ENCODE measurements at places on chromosomes 11 and 22.

GRCh38 chr11:100105982-100106358 is 581.1 kb upstream of the ARHGAP42 start:
- H3K36me3 ChIP-seq: no peaks in the 10 kb centered on the region
- no peaks in the 10 kb centered on the region for H3K4me1 ChIP-seq
- no peak overlapping the region for H3K4me3 ChIP-seq
- DNase-seq: no peak
- no peak overlapping the region for H3K27ac ChIP-seq

DNA sequence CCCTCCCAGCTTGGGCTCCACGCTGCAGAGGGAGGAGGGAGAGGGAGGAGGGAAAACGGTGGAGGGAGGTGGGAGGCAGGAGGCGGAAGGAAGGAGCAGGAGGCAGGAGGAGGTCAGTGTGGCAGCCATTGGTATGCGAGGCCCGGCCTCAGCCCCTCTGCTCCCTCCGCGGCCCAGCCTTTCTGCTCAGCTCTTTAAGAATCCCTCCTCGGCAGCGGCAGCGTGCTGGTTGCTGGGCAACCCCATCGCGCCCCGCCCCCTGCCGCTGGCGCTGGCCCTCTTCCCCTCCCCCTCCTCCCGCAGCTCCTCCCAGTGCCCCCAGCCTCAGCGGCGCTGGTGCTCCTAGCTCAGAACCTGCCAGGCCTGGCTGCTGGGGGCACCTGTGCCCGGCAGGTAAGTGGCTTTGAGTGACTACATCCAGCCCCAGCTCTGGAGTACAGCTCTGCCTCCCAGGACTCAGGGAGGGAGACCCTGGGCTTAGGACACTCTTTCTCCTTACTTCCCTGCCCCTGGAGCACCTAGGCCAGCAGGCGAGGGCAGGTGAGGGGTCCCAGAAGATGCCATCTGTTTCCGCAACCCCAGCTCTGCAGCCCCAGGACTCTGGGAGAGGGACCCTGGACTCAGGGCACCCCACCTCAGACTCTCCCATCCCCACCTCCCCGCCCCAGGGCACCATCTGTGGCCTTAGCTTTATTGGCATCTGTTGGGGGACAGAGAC is 7.2 kb upstream of the FLRT1 start:
- peaks cover 2% of the 10 kb centered on the region for H3K4me1 ChIP-seq
- no peak for DNase-seq
- H3K27ac ChIP-seq: no peak overlapping the region

DNA sequence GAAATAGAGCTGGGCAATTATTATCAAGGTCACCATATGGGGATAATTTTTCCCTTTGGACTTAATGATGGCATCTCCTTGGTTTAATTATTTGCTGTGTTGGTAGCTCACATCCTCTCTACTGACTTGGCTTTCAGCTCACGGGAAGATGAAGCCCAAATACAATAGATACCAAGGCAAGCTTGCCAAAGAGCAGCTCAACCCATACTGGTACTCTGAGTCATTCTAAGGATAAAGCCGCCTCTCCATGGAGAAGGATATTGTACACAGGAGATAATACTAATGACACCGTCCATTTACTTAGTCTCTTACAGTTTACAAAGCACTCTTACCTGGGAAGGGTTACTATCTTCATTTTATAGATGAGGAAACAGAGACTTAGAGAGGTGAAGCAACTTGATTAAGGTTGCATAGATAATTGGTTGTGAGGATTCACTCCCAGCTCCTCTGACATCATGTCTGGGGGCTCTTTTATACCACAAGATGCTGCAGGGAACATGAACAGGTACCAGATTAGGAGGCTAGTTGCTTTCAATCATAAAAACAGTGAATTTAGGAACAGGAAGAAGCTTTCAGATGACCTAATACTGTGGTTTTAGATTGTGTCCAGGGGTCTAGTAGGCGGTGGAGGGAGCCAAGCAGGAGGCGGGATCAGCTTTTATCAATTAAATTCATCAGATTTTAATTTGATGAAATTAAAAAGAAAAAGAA is 48.3 kb upstream of the PICALM start:
- H3K4me3 ChIP-seq: no peak overlapping the region
- peaks cover 4% of the 10 kb centered on the region for H3K27me3 ChIP-seq
- H3K27ac ChIP-seq: no peak overlapping the region
- no peak for DNase-seq
- peaks cover 23% of the 10 kb centered on the region for H3K4me1 ChIP-seq

- peaks cover 49% of the 10 kb centered on the region for H3K27me3 ChIP-seq
- H3K27ac ChIP-seq: peak overlapping the region; percentile 85
- H3K4me1 ChIP-seq: peaks cover 65% of the 10 kb centered on the region
- no peak for DNase-seq
- peaks cover 2% of the 10 kb centered on the region for H3K36me3 ChIP-seq
Observed at GRCh38 chr11:57648801-57649735, 644 bp downstream of the YPEL4 start.

DNA sequence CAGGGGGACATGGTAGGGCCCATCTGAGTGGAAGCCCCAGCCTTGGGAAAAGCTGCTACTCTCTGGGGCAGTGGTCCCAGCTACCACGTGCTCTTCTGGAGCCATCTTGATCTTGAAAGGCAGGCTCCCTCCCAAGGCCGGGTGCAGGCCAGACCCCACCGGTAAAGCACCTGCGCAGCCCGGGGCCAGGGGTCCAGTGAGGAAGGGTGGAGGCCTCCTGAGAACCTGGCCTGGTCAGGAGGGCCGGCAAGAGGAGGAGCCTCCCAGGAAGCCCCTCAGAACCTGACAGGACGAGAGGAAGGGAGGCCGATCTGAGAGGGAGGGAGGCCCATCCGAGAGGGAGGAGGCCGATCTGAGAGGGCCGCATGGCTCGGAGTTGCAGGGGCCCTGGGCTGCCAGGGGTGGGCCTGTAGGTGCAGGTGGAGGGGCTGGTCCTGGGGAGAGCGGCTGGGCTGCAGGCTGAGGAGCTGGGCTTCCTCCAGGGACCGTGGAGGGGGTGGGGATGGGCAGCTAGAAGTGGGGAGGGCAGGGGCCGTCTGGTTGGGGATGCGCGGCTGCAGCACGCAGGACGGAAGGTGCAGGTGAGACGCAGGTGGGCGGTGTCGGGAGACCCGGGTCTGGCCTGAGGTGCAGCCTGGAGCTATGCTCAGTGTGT is 529 bp downstream of the GRAMD4 start:
- no peaks in the 10 kb centered on the region for H3K27me3 ChIP-seq
- peaks cover 3% of the 10 kb centered on the region for H3K4me1 ChIP-seq
- H3K4me3 ChIP-seq: no peak overlapping the region
- H3K27ac ChIP-seq: no peak overlapping the region

- no peak overlapping the region for H3K4me3 ChIP-seq
- peaks cover 27% of the 10 kb centered on the region for H3K36me3 ChIP-seq
- peaks cover 25% of the 10 kb centered on the region for H3K4me1 ChIP-seq
- DNase-seq: no peak
- H3K27me3 ChIP-seq: no peaks in the 10 kb centered on the region
- no peak overlapping the region for H3K27ac ChIP-seq
Observed at GRCh38 chr22:20110359-20110985, 5.4 kb upstream of the RANBP1 start.

DNA sequence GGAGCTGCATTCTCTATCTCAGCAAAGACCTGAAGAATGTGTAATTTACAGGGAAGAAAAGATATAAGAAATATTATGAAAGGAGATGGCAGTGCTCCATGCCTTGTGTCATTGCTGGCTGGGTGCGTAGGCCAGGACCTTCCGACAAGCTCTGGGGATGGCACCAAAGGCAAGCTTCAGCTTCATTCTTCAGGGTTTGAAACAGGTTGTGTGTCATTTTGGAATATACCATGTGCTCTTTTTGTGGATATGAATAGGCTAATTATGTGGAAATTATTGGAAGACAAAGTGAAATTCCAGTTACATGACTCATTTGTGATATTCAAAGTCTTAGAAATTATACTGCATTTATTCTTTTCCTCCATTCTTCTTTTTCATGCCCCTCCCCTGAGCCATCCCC is 5.7 kb upstream of the KIRREL3 start:
- H3K4me1 ChIP-seq: no peaks in the 10 kb centered on the region
- H3K27me3 ChIP-seq: peaks cover 15% of the 10 kb centered on the region
- no peak overlapping the region for H3K4me3 ChIP-seq
- DNase-seq: no peak
- no peak overlapping the region for H3K27ac ChIP-seq

GRCh38 chr22:44627521-44628139 is 74.4 kb upstream of the PRR5 start:
- no peak overlapping the region for H3K27ac ChIP-seq
- peaks cover 9% of the 10 kb centered on the region for H3K4me1 ChIP-seq
- H3K27me3 ChIP-seq: peaks cover 4% of the 10 kb centered on the region
- no peak for DNase-seq
- no peak overlapping the region for H3K4me3 ChIP-seq

DNA sequence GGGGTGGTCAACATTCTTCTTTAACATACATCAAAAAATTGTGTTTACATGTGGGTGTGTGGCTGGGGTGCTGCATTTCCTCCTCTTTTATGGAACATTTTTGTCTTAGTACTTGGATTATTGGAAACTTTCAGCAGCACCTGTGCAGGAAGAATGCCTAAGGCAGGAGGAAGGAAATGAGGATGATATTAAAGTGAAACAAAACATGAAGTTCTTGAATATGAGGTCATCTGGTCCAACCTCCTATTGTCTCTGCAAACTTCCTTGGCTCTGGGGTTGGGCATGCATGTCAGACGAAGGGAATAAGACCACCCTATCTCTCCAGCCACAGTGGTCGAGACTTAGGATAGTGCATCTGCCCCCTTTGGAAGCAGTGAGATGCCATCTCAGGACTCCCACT is 20.6 kb upstream of the OR9Q1 start:
- no peaks in the 10 kb centered on the region for H3K36me3 ChIP-seq
- no peak overlapping the region for H3K4me3 ChIP-seq
- DNase-seq: no peak
- H3K4me1 ChIP-seq: peaks cover 3% of the 10 kb centered on the region
- H3K27me3 ChIP-seq: peaks cover 4% of the 10 kb centered on the region
- H3K27ac ChIP-seq: no peak overlapping the region

DNA sequence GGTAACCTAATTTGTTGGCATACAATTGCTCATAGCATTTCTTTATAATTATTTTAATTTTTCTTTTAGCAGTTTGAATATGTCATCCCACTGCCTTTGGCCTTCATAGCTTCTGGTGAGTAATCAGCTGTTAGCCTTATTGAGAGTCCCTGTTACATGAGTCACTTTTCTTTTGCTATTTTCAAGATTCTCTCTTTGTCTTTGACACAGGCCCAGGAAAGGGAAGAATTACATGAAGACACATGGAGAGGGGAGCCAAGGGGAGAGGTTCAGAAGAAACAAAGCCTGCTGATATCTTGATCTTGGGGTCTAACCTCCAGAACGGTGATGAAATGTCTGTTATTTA is 418.2 kb downstream of the METTL15 start:
- no peaks in the 10 kb centered on the region for H3K36me3 ChIP-seq
- DNase-seq: no peak
- H3K4me1 ChIP-seq: no peaks in the 10 kb centered on the region
- no peak overlapping the region for H3K27ac ChIP-seq

DNA sequence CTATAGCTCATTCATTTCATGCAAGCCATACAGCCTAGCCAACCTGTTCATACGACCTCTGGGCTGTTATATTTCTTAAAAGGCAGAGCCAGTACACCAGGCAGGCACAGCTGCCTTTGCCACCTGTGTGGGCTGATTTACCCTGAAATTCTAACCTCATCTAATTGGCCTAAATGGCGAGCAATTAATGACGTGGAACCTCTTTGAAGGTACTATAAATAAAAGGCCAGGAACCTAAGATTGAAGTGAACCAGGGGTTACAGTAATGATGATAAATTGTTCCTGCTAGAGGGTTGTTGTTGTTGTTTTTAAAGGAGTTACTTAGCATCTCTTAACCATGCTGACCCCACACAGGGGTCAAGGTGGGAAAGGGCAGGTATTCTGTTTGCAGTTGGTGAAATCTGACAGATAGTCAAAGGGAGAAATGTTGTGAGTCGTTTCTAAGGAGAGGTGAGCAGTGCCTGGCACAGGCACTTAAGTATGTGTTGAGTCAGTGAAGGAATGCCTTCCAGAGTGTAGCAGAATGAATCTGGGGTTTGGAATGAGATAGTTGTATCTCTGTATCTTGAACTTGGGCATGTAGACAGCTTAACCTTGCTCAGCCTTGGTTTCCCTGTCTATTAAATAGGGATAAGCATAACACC is 213.5 kb upstream of the NAV2 start:
- no peaks in the 10 kb centered on the region for H3K36me3 ChIP-seq
- peaks cover 2% of the 10 kb centered on the region for H3K27me3 ChIP-seq
- DNase-seq: no peak
- no peak overlapping the region for H3K4me3 ChIP-seq
- H3K4me1 ChIP-seq: no peaks in the 10 kb centered on the region
- H3K27ac ChIP-seq: no peak overlapping the region

DNA sequence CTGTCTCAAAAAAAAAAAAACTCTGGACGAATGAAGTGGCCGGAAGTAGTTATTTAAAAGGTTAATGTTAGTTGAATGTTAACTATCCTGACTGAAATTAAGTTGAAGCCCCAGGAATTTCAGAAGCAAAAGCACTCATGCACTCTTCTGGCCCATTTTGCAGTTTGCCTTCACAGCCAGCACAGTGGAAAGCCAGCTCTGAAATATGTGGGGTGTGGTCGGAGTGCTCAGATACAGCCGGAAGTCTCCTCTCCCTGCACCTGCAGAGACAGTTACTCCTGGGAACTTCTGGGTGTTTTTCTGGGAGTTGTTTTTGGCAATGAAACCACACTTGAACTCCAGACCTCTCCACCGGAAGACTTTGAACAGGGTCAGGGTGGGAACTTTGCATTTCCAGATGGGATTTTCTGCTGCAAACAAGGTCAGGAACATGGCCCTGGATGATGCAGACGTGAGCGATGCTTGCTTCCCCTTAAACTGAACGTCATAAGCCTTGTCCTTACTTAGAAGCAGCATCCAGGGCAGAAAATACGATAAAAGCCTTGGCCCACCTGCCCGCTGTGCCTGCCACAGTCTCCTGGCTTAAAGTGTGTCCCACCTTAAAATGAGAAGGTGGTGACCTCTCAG is 21.5 kb upstream of the CABP2 start:
- no peak overlapping the region for H3K4me3 ChIP-seq
- H3K36me3 ChIP-seq: no peaks in the 10 kb centered on the region
- H3K27me3 ChIP-seq: no peaks in the 10 kb centered on the region
- DNase-seq: no peak

- H3K4me3 ChIP-seq: no peak overlapping the region
- no peaks in the 10 kb centered on the region for H3K4me1 ChIP-seq
- no peak for DNase-seq
- H3K36me3 ChIP-seq: no peaks in the 10 kb centered on the region
Observed at GRCh38 chr11:1228921-1229451, 6.1 kb downstream of the MUC5B start.

All from activated CD4-positive, alpha-beta T cell treated with anti-CD3 and anti-CD28 coated beads, Interleukin-2, amount 10 ng/mL, durations not matched to agents 7 days and 5 days (primary cell).